ENCODE measurements at places on chromosomes 3 and 15. TPM values are rescaled to one million over a fixed set of nuclear protein-coding genes. Genes with fewer than 3 reads are reported as not detected.

The MASP1 gene
- 1.2 TPM for total RNA-seq

The AMIGO3 gene
- total RNA-seq, result 0.29 TPM

DNA sequence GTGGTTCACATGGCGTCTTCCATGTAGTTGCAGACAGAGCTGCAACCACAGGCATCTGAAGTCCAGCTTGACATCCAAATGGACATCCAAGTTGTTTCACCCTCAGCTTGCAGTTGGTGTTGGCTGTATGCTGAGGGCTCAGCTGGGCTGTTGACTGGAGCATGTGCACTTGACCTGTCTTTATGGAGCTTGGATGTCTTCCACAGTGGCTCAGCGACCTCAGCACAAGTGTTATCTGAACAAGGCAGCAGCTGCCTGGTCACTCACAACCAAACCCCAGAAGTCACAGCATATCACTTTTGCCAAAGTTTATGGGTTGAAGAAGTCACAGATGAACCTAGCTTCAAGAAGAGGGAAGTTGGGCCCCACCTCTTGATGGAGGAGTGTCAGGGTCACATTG, 92.9 kb downstream of the TPRA1 start:
- no peaks in the 10 kb centered on the region for H3K36me3 ChIP-seq
- H3K27ac ChIP-seq, result no peak overlapping the region
- no peak overlapping the region for H3K4me3 ChIP-seq
- no peaks in the 10 kb centered on the region for H3K4me1 ChIP-seq
- H3K27me3 ChIP-seq, result no peaks in the 10 kb centered on the region

- no peak overlapping the region for H3K4me3 ChIP-seq
- H3K36me3 ChIP-seq, result no peaks in the 10 kb centered on the region
- no peak for DNase-seq
- H3K27me3 ChIP-seq, result no peaks in the 10 kb centered on the region
- H3K4me1 ChIP-seq, result no peaks in the 10 kb centered on the region
Observed at GRCh38 chr15:27057904-27058645, 87.1 kb downstream of the GABRG3 start.

- peaks cover 53% of the 10 kb centered on the region for H3K4me1 ChIP-seq
- H3K27me3 ChIP-seq, result no peaks in the 10 kb centered on the region
Observed at GRCh38 chr15:48693484-48693883, 48.0 kb upstream of the FBN1 start.

DNA sequence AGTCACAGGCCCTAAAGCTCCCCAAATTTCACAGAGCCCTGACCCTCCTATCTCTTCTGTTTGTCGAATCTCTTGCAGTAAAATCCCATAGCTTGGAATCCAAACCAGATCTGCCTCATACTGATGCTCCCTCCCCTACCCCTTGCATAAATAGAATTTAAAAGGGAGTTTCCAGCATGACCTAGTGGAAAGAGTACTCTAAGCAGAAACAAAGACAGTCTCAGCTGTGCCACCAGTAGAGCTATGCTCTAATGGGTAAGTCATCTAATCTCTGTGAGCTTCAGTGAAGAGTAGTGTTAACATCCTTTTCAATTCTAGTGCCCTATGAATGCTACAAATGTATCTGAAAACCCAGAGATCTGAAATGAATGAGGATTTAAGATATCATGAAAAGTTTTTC, 4.0 kb upstream of the SLC12A1 start:
- H3K4me1 ChIP-seq, result no peaks in the 10 kb centered on the region
- no peak overlapping the region for H3K27ac ChIP-seq
- no peak for DNase-seq
- H3K36me3 ChIP-seq, result no peaks in the 10 kb centered on the region
- H3K27me3 ChIP-seq, result no peaks in the 10 kb centered on the region
- H3K4me3 ChIP-seq, result no peak overlapping the region

The TRA2B gene
- total RNA-seq, result 111 TPM

Measured in osteoblast (primary cell).